Muscle of leg (tissue), 16 donors: ENCODE measurements at places on chromosomes 3 and 15.
A peak's percentile ranks its signal among the peaks of the same experiment; 100 is the strongest.

- DNase-seq: no peak
Observed at GRCh38 chr3:52775877-52776276, 1.5 kb upstream of the ITIH1 start.

- no peak for DNase-seq
Observed at GRCh38 chr3:32862936-32863487, 45.2 kb downstream of the TRIM71 start.

DNA sequence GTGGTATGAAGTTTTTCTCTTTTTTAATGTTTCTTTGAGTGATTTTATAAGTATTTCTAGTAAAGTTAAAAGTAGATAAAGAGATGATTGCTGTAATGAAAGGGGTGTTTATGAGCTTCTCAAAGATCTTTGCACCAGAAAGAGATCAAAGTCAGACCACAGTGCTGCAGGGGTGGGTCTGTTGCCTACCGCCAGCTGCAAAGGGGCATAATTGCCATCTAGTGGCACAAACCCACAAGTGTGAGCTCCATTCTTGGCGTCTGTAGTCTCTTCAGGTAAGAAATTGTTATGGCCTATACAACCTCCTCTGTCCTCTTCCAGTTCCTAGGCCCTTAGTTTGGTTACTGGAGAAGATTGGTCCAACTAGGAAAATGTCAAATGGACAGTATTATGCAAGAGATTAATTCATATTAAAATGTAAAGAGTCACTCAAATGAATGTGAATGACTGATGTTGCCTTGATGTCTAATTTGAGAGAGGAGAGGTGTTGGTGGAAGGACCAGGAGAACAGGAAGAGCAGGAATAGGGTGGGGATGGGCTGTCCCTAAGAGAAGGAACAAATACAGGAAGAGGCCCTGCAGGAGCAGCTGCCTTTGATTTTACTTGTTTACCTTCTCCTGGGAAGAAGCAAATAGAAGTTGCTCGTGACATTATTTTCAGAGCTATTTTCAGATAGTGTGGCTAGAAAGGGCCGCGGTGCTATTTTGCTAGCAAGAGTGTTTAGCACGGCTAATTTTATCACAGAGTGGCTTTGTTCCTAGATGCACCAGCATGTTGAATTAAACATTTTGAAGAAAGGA, 53.0 kb upstream of the GSK3B start:
- DNase-seq: peak; percentile 9

- DNase-seq: no peak
Observed at GRCh38 chr3:14871456-14872200, 52.9 kb downstream of the FGD5 start.

GRCh38 chr3:7854266-7854665, 647.4 kb upstream of the LMCD1 start:
- DNase-seq: no peak

DNA sequence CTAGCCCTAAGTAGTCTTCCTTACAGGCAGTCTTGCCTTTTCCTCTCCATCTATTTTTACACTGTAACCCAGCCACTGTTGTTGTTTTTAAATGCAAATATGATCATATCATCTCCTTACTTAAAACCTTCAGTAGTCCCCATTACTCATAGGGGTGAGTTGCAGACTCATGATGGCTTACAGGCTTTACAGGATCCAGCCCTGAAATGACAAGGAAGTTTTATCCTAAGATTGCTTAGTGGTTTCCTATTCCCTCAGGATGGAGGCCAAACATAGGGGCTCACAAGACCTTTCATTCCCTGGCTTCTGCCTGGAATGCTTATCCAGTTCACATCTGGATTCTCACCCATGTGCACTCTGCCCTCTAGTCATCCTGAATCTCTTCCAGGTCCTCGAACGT, 27.7 kb upstream of the PCOLCE2 start:
- no peak for DNase-seq

DNA sequence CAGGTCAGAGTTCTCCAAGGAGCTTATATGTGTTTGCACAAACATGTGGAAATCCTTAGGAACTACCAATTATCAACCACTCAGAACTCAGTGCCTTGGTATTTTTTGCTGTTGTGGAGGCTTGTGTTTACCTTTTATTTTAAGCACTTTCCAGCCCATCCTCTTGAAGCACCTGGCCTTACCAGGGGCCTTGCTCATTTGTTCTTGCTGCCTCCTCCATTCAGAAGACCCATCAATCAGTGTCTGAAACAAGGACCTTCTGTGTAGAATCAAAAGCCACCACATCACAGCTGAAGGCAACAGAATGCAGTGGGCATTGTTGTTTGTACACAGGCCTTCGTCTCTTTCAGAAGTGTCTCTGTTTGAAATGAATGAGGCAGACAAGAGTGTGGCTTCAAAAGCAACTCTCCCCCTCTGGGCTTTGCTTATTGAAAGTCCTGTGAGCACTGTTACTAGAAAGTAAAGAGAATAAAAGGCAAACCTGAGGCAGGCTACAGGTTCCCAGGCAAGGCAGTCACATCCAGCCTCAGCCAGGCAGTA, 24.5 kb upstream of the LIPC start:
- DNase-seq: no peak

GRCh38 chr15:90352107-90352893, at the start of gene ZNF774:
Gene ZNF774, plus strand, starts transcription at chr15:90352284. Its CDS starts 2,377 bp downstream, at chr15:90354661.
- DNase-seq: peak; percentile 98

GRCh38 chr3:4814305-4814903, 164.8 kb upstream of the BHLHE40 start:
- DNase-seq: peak; percentile 43

- peak; percentile 9 for DNase-seq
Observed at GRCh38 chr3:154926721-154927120, 153.4 kb upstream of the MME start.

- DNase-seq: no peak
Observed at GRCh38 chr3:159848348-159849118, 140.1 kb upstream of the IL12A start.

GRCh38 chr3:10600726-10601125, 95.3 kb upstream of the ATP2B2 start:
- no peak for DNase-seq

DNA sequence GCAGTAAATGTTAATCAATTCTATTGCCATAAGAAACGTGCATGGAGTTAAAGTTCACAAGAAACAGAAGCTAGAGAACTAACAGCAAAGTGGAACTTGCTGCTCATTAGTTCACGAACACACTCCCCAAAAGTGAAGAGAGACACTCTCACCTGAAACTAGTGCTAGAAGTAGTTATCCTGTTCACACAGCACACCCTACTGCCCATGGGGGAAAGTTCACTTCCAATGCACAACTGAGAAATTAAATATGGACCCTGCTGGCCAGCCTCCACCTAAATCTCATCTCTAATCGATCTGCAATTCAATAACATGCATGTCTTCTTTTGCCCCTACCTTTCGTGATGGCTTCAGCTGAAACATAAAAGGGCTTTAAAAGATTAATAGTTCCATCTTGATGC, 39.4 kb upstream of the FRMD4B start:
- no peak for DNase-seq

DNA sequence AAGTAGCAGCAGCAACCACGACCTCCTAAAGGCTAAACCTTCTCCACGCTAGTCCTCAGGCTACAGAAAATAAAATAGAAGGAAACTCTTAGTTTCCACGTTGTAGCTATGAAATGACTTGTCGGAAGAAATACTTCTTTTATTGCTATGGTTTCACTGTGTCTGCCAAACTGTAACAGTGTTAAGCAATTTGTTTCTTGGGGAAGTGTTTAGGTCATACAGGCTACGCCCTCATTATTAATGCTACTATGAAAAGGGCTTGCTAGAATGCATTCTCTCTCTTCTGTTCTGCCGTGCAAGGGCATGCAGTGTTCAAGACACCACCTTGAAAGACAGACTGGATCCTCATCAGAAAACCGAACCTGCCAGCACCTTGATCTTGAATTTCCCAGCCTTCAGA, 462.7 kb downstream of the PLOD2 start:
- DNase-seq: peak; percentile 67

- DNase-seq: no peak
Observed at GRCh38 chr15:72113347-72114031, 4.5 kb downstream of the MYO9A start.

GRCh38 chr15:35244227-35244626, 159.1 kb upstream of the NANOGP8 start:
- DNase-seq: no peak

DNA sequence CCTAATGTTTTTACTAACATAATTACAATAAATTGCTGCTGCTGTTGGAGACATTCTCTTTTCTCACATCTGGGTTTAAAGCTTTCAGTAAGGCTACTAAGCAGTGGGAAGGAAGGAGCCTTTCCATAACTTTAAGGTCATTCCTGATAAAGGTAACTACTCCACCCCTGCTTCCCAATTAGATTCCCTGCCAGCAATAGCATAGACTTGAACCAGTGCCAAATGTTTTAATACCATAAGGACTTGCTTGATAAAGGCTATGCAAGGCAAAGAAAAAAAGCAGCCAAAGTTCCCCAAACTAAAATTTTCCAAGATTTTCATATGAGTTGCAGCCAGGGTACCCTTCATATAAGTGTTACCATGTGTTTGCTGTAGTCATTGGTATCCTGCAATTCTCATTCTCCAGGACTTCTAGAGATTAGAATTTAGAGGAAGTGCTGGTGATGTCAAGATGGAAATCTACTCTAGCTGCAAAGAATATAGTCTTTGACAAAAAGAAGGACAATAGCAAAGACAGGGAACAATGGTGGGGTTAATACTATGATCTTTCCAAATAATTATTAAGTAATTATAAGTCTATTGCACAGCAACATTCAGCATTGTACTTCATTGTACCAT, 106.1 kb downstream of the FILIP1L start:
- DNase-seq: peak; percentile 59

GRCh38 chr3:134075846-134076245, 46.1 kb upstream of the SLCO2A1 start:
- DNase-seq: no peak

DNA sequence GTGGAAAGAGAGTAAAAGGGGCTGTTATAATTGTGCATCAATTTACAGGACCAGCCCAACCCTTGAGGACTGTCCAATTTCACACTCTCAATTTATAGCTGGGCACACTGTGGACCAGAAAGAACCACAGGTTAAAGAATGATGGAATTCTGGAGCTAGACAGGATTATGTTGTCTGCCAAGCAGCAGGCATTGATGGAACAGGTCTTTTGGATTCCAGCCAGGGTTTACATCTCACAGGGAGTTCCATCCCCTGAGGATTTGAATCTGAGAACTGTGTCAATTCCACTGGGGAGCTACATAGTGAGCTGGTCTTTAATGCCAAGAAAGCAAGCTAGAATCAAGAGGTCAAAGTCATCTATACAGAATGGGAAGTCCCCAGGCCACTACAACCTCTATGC, 389.5 kb upstream of the WNT5A start:
- no peak for DNase-seq

DNA sequence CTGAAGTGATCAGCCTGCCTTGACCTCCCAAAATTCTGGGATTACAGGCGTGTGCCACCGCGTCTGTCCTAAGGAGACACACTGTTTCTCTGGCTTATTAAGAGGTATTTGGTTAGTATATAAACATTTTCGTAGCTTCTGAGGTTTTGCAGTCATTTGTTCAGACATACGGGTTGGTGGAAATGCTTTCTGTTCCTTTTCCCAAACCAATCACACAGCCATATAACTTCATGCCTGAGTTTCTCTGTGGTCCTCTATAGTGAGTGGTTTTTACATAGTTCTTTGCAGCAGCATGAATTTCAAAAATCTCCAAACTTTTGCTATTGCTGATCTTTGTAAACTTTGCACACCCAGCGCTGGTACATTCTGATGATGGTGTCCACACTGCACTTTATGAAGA, 100.5 kb downstream of the AKAP13 start:
- no peak for DNase-seq

- no peak for DNase-seq
Observed at GRCh38 chr15:98506172-98506571, 142.2 kb upstream of the IGF1R start.
